ENCODE measurements at places on chromosomes 4 and X.

DNA sequence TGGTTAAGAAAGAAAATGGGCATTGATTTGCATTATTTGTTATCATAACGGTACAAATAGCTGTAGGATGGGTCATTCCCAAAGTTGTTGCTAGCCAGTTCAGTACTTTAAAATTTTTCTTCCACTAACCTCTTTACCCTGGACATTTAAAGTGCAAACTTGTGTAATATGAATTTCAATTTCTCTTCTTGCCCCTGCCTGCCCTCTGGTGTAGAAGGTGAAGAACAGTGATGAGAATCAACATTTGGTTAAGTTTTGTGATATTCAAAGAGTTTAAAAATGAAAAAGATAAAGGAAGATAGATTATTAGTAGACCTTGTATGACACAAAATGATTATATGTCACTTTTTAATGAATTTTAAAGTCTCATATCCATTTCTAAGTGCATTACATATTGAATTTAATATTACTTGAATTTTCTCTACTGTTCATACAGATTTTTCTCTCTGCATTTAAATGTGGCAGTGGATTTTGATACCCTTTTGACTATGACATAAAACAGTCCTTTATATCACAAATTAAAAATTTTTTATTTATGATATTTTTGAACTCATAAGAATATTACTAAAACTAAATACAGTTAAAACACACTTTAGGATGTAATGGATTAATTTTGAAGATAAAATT, 337.7 kb downstream of the BMPR1B start:
- no peak for DNase-seq

GRCh38 chrX:55794405-55794804, 76.9 kb downstream of the RRAGB start:
- DNase-seq: no peak

DNA sequence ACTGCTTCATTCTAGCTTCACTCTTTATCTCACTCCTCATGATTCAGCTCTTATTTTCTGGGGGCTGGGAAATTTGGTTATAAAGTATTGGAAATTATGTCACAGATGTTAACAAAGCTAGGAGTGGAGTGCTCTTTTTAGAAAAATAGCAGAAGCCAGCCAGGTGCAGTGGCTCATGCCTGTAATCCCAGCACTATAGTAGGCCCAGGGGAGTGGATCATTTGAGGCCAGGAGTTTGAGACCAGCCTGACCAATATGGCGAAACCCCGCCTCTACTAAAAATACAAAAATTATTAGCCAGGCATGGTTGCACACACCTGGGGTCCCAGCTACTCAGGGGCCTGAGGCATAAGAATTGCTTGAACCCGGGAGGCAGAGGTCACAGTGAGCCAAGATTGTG, 97.2 kb upstream of the GUCY1A1 start:
- no peak for DNase-seq

GRCh38 chr4:7844594-7844991, 95.1 kb downstream of the AFAP1 start:
- DNase-seq: no peak

DNA sequence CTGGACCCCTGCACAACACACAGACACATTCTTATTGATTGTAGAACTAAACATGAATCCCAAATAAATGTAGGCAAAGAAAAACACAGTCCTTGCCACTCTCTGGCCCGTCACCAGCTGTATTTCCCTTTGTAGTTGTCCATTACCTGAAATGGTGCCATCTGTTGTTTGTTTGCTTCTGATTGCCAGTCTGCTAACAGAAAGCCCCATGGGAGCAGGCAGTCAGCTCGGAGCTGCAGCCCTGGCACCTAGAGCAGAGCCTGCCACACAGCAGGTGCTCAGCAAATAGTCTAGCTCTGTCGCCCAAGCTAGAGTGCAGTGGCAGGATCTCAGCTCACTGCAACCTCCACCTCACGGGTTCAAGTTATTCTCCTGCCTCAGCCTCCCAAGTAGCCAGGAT, 28.9 kb downstream of the CPLX1 start:
- DNase-seq: no peak

GRCh38 chrX:97638621-97639020, 754.9 kb downstream of the RPA4 start:
- DNase-seq: no peak

DNA sequence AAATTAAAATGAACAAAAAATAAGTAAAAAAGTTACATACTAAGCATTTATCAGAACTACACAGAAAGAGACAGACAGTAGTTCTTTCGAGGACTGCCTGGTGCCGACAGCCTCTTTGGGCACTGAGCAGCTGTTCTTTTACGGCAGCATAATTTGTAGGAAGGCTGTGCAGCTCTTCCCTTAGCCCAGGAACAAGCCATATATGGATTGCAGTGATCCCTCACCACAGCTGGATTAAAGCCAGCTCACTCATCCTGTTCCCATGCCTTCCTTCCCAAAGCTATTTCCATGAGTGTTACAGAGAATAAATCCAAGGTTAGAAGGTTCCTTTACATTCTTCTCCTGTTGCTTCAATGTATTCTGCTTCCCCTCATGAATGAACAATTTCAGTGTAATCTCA, 71.7 kb downstream of the DDX60L start:
- DNase-seq: no peak

DNA sequence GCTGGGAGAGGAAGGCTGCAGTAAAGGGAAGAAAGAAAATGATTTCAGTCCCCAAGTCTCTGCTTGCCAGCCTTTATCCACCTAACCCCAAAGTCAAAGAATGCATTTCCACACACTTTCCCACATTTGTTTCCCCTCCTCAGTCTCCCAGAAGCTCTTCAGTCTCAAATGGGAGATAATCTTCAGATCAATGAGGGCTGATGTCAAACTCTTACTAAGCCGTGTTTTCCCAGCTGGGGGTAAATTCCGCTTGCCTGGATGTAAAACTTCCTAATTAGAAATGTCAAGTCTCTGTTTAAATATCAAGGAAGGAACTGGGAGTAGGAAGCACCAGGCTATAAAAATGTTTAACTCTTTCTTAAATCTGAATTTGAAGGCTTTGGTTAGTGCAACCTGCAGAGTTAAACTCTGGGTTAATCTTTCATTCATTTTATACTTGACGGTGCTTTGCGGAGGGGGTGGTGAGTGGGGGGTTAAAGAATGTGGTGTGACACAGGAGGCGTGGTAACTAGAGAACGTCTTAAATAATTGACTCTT, 601.4 kb upstream of the ACTRT1 start:
- no peak for DNase-seq

GRCh38 chr4:101200561-101200960, 146.8 kb downstream of the PPP3CA start:
- no peak for DNase-seq

DNA sequence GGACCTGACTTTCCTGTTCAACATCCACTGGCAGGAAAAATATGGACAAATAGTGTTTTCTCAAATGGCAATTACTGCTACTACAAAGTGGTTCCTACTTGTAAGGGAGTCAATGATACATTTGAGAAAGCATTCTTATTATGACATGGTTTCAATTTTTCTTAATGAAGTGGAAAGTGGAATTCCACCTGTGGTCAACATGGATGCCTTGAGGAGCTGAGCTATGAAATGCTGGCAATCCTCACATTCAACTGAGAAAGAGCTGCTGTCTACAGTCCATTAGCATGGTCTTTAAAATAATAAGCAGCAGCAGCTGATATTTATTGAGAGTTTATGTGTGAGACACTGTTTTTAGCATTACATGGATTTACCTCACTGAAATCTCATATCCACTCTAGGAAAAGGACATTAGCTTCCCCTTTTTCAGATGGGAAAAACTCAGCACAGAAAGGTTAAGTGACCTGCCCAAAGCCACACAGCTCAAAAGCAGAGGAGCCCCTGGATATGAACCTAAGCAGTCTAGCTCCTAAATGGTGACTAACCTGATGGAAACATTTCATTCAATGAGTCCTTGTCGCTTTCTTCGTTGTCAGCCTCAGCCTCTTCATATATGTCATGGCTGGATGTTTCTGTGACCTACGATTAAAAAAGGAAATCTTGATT, 29.2 kb downstream of the MAP7D3 start:
- no peak for DNase-seq

DNA sequence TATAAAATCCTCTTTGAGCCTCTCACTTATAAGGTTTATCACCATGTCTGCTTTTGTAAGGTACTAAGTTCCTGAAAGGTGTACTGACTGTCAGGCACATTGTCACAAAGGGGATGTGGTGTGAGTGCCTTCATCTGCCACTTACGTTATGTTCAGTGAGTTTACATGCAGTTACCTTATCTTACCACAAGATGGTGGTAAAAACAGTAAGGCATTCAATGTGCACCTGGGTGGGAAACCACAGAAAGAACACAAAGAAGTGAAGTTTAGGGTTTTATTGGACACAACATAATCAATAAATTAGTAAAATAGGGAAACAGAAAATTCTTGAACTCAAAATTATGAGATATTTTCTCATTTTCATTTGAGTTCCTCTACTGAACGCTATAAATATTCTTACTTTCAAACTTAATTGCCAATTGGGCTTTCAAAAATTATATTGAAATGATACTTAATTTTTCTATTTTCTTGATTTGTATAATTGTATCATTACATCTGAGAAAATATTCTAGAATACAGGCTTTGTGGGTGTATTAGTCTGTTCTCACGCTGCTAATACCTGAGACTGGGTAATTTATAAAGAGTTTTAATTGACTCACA, 650.8 kb downstream of the PCDH7 start:
- no peak for DNase-seq

- no peak for DNase-seq
Observed at GRCh38 chr4:175809402-175810072, 2.5 kb downstream of the GPM6A start.

DNA sequence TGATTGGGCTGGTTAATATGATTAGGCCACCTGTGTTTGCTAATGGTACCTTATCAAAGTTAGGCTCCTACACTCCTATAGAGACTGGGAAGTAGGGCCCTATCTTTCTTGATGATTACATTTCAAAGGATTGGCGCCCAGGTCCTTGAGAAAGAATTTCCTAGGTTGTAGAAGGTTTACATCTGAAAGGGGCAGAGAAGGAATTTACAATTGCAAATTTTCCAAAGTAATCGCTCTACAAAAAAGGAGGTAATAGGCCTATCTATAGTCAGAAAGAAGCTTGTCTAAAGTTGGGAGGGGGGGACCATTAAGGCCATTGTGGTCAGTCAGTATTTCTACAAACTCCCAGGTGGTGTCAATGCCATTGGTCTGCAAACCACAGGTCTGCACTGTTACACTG, 638.4 kb downstream of the IL1RAPL1 start:
- no peak for DNase-seq

DNA sequence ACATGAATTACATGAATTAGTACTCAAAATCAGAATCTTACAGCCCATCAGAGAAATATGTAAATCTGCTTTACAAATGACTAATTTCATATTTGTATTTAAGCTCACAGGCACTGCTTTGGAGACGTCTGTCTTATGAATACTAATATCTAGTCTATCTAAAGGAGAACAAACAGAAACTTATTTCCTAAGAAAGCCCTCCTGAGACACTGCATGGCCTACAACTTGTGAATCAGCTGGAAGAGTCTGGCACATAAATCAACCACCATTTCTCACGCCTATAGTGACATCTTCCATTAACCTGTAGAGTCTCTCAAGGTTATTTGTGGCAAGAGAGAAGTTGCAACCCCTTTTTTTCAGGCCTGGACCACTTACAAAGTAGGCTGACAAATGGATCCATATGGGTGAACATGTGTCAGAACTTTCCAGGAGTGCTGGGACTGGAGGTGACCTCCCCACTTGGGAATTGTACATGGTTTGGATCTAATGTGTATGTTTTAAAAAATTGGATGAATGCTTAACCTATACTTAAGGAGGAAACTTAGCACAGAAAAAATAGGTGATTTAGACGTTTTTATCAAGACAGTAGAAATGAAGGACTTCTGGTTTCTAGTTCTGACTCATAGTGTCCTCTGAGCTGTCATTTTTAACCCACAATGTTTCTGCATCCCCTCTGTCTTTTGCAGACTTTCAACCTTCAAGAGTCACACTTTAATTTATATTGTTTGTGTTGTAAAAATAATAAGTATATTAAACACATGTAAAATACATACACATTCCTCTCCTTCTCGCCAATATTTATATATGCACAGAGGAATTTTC, 83.2 kb upstream of the ARHGAP24 start:
- DNase-seq: no peak

DNA sequence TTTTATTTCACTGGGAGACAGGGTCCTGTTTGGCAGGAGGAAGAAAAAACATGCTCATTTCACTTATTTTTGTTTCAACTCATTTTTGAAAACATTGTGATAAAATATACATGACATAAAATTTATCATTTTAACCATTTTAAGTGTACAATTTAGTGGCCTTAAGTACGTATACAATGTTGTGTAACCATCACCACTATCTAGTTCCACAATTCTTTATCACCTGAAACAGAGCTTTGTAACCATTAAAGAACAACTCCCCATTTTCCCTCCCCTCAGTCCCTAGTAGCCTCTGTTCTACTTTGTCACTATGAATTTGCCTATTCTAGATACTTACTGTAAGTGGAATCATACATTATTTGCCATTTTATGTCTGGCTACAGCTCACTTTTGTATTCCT, 143.8 kb downstream of the GPAT3 start:
- no peak for DNase-seq

DNA sequence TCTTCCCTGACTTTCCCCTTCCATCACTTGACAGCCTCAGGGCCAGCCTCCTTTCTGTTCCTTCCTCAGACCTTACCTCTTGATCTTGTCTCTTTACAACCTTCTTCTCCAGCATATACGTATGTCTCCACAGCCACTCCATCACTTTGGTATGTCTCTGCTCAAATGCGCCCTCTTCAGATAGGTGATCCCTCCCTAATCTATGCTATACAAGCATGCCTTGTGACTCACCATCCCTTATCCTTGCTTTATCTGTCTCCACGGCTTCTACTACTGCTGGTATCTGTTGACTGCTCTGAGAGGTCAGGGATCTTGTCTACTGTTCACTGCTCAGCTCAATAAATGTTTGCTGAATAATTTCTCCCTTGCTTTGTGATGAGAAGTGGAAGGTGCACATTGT, 9.0 kb downstream of the ARAP2 start:
- DNase-seq: no peak

DNA sequence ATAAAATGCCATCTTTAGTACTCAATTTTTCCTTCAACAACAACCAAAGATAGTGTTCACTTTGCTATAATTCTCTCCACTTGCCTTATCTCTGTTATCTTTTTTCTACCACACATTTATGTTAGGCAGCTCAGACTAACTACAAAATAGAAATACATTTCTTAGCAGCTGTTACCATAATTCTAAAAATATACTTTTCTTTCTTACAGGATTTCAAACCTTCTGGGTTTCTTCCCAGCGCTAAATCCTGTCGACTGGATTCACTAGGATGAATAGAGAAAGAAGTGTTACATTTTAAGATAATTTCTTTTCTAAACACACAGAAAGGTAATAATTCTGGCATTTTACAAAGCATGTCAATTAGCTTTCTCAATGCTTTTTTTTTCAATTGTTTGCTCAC, 105.5 kb upstream of the GK2 start:
- no peak for DNase-seq

GRCh38 chr4:183449193-183449882, 4.9 kb downstream of the CDKN2AIP start:
- DNase-seq: no peak

- DNase-seq: no peak
Observed at GRCh38 chrX:70117738-70118137, 15.5 kb upstream of the IGBP1 start.

- DNase-seq: no peak
Observed at GRCh38 chr4:15144967-15145295, 142.7 kb downstream of the CPEB2 start.

Data from activated CD8-positive, alpha-beta memory T cell treated with anti-CD3 and anti-CD28 coated beads, Interleukin-2, amount 10 ng/mL, durations not matched to agents 7 days and 5 days (primary cell).